Lung microvascular endothelial cell (primary cell): ENCODE measurements at places on chromosomes 11 and 22. TPM values are rescaled to one million over a fixed set of nuclear protein-coding genes. Genes with fewer than 3 reads are reported as not detected.

OR51B2 gene
- total RNA-seq: not detected in 2 replicates

FKBP2 gene
- 39.2 and 75.4 TPM in 2 replicates for total RNA-seq

DNA sequence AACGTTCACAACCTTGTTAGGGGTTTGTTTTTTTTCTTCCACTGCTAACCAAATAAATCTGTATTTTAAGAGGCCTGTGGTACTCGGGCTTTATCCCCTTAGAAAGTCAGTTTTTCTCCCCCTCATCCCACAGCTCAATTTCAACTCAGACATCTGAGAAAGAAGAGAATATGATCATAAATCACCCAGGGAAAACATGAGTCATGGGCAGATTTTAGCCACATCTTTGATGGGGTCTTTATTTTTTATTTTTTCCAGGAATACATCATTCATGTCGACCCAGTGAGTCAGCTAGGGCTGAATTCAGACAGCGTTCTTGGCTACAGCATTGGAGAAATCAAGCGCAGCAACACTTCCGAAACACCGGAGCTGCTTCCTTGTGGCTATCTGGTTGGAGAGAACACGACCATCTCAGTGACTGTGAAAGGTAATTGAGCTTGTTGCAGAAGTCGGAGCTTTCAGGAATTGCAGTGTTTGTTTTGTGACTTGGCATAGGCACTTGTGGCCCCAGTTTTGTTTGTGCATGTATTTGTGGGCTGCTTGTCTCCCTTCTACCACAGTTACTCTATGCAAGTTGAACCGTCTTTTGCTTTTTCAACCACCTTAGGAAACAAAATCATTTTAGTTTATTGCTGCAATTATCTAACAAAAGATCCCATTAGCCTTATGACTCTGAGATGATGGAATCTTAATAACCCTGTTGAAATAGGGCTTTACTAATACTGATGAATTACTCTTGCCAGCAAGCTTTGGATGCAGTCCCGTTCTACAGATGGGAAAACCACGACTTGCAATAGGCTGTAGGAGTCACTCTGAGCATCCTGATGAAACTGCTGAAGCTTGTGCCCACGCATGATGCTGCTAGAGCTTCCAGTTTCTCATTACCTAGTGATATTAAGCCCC lies 62.7 kb downstream of the DBX1 start:
- peak; percentile 81 for DNase-seq

DNA sequence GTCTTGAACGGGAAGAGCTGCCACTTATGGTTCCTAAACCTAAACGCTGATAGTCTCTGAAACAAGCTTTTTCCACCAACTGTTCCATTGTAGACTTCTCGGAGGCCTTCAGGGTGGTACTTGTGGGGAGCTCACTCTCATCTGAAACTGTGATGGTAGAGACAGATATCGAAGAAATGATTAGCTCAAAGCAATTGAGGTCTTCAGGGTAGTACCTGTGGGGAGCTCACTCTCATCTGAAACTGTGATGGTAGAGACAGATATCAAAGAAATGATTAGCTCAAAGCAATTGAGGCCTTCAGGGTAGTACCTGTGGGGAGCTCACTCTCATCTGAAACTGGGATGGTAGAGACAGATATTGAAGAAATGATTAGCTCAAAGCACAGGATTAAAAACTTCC lies 175.7 kb downstream of the SWAP70 start:
- no peak for DNase-seq

- no peak for DNase-seq
Measured at GRCh38 chr11:118055966-118056365, 20.9 kb upstream of the TMPRSS4 start.

- DNase-seq: peak; percentile 55
Measured at GRCh38 chr11:118921121-118921928, 4.4 kb downstream of the BCL9L start.

DNA sequence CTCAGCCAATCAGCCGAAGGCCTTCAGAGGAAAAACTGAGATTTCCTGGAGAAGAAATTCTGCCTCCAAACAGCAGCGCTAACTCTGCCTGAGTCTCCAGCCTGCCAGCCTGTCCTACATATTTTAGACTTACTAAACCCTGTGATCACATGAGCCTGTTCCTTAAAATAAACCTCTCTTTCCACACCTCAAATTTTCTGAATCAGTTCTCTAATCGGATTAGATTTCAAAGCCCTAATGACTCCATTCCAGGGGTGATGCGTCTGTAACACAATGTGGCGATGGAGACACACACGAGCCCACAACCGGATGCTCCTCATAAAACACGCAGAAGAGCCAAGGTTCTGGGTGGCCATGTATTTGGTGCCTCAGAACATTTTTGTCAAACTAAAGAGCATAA lies 1371.2 kb downstream of the BRD1 start:
- no peak for DNase-seq

SIK2 gene
- total RNA-seq: 6.8 and 9.9 TPM in 2 replicates

DNA sequence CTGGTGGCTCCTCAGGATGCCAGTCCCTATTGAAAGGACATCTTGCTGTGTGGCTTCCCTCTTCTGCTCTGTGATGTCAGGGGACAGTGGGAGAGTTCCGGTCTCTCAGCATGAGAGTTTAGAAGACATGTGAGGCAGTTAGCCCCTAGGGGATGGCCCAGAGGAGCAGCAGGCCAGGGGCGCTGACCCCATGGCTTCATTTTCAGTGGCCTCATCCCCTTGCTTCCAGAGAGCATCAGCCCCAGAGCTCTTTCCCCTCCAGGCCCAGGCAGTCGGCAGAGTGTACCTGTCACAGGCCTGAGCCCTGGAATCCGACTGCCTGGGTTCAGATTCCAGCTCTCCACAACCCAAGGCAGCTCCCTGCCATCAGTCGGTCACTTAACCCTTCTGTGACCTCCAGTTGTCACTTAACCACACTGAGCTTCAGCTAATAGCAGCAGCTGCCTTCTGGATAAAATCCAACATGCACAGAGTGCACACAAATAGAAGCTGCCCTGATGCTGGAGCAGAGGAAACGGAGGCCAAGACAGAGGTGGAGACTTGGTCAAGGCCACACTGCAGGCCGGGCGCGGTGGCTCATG lies 14.1 kb upstream of the LRRC10B start:
- no peak for DNase-seq

DDTL gene
- total RNA-seq: 4.4 and 6.5 TPM in 2 replicates

DNA sequence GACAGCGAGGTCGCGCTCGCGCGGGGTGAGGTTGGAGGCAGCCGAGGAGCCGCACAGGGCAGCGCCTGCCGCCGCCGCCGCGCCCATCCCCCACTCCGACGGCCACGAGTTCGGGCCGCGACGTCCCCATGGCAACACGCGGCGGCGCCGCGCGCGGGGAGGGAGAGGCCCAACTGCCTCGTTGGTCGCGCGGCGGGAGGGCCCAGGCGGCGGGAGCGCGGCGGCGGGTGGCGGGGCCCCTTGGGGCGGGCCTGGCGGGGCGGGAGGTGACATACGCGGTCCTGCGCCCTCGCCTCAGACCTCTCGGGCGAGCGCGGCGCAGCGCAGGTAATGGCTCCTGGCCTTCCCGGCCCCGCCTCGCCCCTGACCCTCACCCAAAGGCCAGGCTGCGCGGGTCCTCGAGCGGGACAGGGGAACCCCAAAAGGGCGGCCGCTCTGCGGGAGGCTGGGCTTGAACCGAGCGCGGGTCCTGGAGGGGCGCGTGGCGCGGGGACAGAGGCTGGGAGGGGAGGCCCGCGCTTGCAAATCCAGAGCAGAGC lies at the start of gene DEUP1:
TSS of gene DEUP1 (plus strand) at position 297 of the 539 bp plus-strand sequence. CDS start 1,518 bp downstream, outside the sequence.
- peak; percentile 5 for DNase-seq

GRCh38 chr11:127247261-127247851 lies 246.8 kb upstream of the KIRREL3 start:
- DNase-seq: no peak

- no peak for DNase-seq
Measured at GRCh38 chr22:26617271-26618199, at the start of gene CRYBB1. CRYBB1 (minus strand) TSS chr22:26618027; CDS start chr22:26616319, 1,708 bp downstream.

WT1 gene
- total RNA-seq: under 0.01 TPM in 1 of 2 replicates, not detected in the other

- no peak for DNase-seq
Measured at GRCh38 chr22:36110306-36110881, 50.2 kb downstream of the APOL3 start.

GRCh38 chr11:60989093-60989650 lies 17.7 kb downstream of the CD6 start:
- no peak for DNase-seq

- DNase-seq: peak; percentile 88
Measured at GRCh38 chr11:87013912-87014825, 23.6 kb upstream of the TMEM135 start.

RAPSN gene
- total RNA-seq: 0.20 TPM in 1 of 2 replicates, not detected in the other

- no peak for DNase-seq
Measured at GRCh38 chr22:25494774-25495173, 69.7 kb upstream of the GRK3 start.

DNA sequence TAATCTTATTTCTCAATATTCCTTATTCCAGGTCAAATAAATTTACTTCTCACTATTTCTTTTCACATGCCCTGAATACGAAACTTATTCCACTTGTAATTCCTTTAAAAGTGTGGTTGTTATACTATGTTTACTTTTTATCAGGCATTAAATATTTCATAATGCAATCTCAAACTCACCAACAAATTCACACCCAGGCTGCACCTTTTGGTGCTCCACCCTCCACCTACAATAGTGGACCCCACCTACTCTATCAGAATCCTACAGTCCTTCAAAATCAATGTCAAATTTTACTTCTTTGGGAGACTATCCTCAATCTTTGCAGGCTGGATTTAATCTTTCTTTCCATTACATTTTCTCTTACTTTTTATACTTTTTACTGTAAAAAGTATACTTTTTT lies 65.9 kb upstream of the MTMR2 start:
- DNase-seq: no peak

DNA sequence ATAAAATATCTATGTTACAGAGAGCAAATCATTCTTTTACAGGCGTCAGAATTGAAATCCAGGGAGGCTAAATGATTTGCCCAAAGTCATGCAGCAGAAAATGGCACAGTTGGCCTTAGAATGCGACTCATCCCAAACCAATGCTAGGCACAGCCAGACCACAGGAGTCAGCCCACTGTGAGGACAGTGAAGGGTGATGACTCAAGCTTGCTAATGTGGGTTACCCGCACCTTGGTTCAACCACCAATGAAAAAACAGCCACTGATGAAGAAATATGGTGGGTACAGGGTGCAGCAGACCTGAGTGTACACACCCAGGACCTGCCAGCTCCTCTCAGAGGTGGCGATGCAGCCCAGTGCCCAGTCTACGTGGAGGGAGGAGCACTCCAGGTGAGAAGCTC lies 89.7 kb downstream of the ZC3H12C start:
- no peak for DNase-seq

DNA sequence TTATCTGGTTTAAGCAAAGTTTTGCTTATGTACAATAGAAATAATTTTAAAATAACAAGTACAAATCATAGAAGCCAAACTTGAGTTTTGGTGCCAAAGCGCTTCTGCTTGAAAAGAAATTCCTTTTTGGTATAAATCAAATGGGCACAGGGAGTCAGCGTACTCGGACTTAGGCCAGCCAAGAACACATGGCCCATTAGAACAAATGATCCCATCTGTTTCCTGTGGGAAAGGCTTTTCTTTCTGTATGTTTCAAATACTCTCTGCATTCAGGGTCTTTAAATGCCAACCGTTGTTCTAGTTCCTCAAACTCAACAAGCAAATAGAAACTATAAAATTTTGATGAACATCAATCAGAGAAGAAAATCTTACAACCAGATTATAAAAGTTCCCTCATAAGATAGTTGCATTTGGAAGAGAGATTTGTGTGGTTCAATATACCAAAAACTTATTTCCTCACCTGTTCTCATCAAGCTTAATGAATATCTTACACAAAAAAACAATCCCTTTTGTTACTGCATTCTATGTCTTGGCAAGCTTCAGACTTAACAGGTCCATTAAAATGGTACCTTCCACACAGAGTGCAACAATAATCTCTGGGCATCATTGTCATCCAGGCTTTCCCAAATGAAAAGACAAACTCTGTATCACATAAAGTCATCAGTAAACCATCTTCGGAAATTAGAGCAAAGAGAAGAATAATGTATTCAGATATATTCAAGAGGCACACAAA lies 739.8 kb upstream of the API5 start:
- DNase-seq: no peak

DNA sequence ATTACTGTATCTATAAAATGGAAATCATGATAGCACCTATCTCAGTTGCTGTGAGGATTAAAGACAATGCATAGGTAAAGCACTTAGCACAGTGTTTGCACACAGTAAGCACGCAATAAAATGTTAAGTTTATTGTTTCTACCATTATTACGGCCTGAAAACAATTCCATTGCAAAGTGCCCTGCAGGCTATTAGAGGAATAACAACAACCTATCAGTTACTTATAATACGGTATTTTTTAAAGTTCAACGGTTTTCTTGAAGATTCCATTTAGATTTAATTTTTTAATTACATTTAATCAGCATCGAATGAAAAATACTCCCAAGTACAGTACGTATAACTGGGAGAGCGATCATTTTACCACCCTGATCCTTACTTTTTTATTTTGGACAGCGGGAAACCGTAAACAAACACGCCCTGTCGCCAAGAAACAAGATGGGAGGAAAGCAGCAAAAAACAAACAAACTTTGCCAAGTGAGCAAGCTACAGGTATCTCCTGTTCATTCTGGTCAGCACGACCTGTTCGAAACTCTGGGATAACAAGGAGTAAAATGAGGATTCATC lies 893 bp downstream of the SLC36A4 start:
- DNase-seq: peak; percentile 26

- DNase-seq: no peak
Measured at GRCh38 chr11:3626250-3626960, 15.4 kb downstream of the ART5 start.

CLMP gene
- total RNA-seq: 0.22 TPM in 1 of 2 replicates, not detected in the other

DNA sequence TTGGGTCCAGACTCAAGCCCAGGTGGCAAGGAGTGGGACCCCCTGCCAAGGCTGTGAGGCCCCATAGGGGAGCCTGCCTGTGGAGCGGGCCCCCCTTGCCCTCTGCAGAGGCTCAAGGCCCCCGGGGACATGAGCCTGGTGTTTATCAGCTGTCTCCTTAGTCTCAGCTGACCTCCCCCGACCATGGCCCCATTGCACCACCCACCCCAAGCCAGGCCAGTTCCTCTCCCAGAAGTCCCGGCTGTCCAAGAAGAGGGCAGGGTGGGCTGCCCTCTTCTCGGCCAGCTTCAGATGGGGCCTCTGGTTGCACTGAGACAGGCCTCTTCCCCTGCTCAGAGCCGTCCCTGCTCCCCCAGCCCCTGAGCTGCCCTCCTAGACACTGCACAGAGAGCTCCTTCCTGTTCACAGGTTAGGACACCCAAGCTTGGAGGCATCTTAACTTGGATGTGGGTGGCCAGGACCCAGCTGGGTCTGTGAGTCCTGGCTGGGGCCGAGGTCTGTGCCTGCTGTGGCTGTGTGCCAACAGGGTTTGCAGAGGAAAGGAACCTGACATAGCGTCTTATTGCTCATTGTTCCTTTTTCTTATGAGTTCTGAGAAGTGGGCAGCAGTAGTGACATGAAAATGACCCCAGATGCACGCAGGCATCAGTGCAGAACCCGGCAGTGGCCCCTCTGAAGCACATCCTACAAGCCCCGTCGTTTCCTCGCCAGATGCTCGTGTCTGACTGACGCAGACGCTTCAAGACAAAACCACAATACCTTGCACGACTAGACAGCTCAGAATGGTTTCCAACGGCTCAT lies 5.4 kb downstream of the TRABD start:
- no peak for DNase-seq
